T-helper 1 cell treated with Interleukin-12 subunit alpha and Interleukin-12 subunit beta and Interleukin-4 antibody, amounts not matched to agents 30 ng/mL and 1 ng/mL, for 36 hours (primary cell): ENCODE measurements at places on chromosomes 4 and X. TPM values are rescaled to one million over a fixed set of nuclear protein-coding genes. Genes with fewer than 3 reads are reported as not detected.

The SMIM31 gene
- not detected in 2 replicates for total RNA-seq

The TEX13B gene
- not detected in 2 replicates for total RNA-seq

The FAM9B gene
- total RNA-seq: not detected in 2 replicates

The TLL1 gene
- total RNA-seq: 0.05 TPM in 1 of 2 replicates, not detected in the other

The CETN2 gene
- total RNA-seq: 9.0 and 10.0 TPM in 2 replicates

The EVC gene
- 0.83 and 1.5 TPM in 2 replicates for total RNA-seq

The LRPAP1 gene
- total RNA-seq: 74.1 and 77.1 TPM in 2 replicates
